ENCODE measurements at places on chromosomes 4 and X. TPM values are rescaled to one million over a fixed set of nuclear protein-coding genes. Genes with fewer than 3 reads are reported as not detected.

GRCh38 chr4:5891563-5892322 is 1.1 kb downstream of the CRMP1 start:
- H3K27ac ChIP-seq: no peak overlapping the region
- DNase-seq: no peak
- H3K27me3 ChIP-seq: peaks cover 93% of the 10 kb centered on the region
- H3K36me3 ChIP-seq: no peaks in the 10 kb centered on the region
- no peak overlapping the region for H3K4me3 ChIP-seq

DNA sequence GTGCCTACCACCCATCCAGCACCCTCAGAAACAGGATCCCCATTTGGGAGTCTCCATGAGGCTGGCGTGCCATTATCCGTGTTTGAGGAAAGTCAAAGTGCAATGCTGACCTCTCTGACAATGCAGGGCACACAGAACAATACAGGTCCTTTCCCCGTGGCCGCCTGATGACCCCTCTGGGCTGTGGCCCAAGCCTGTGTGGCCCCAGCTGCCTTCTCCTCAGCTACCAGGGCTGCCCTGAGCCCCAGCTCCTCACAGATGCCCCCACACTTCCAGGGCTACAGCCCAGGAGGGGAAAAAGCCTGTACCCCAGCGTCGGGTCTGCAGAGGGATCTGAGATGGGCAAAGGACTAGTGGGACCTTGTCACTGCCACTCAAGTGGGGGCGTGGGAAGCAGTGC is 15.5 kb downstream of the ZFYVE28 start:
- no peaks in the 10 kb centered on the region for H3K27me3 ChIP-seq
- no peaks in the 10 kb centered on the region for H3K36me3 ChIP-seq
- peaks cover 3% of the 10 kb centered on the region for H3K4me1 ChIP-seq

- peaks cover 55% of the 10 kb centered on the region for H3K27me3 ChIP-seq
- H3K4me3 ChIP-seq: no peak overlapping the region
- no peak for DNase-seq
- H3K4me1 ChIP-seq: no peaks in the 10 kb centered on the region
These were observed 6.5 kb downstream of the PPP2R2C start for GRCh38 chr4:6465955-6466354.

- DNase-seq: peak; percentile 30
- no peaks in the 10 kb centered on the region for H3K4me1 ChIP-seq
- no peak overlapping the region for H3K4me3 ChIP-seq
- H3K27ac ChIP-seq: no peak overlapping the region
- no peaks in the 10 kb centered on the region for H3K36me3 ChIP-seq
These were observed 14.2 kb upstream of the PJA1 start for GRCh38 chrX:69179380-69179911.

Gene PPEF2
- not detected for polyA plus RNA-seq

Gene MAGEA12
- not detected for polyA plus RNA-seq

Gene TRIM61
- 1.4 TPM for polyA plus RNA-seq
